ENCODE measurements at places on chromosomes 12 and 14. TPM values are rescaled to one million over a fixed set of nuclear protein-coding genes. Genes with fewer than 3 reads are reported as not detected.

BCL11B gene
- 0.20 TPM for total RNA-seq

SDSL gene
- total RNA-seq, result 28.4 TPM

LARP4 gene
- total RNA-seq, result 46.8 TPM

AKAP6 gene
- 0.51 TPM for total RNA-seq

PLEKHG7 gene
- total RNA-seq, result 0.06 TPM

GPRC5D gene
- total RNA-seq, result not detected

SLC4A8 gene
- 1.2 TPM for total RNA-seq

KRT86 gene
- 42.7 TPM for total RNA-seq

SLC6A12 gene
- total RNA-seq, result 0.51 TPM

DPF3 gene
- total RNA-seq, result 0.22 TPM

WNT5B gene
- 2.2 TPM for total RNA-seq

GPR84 gene
- not detected for total RNA-seq

TRIM9 gene
- total RNA-seq, result 10.5 TPM

PIWIL1 gene
- total RNA-seq, result 0.03 TPM

LTB4R gene
- 7.0 TPM for total RNA-seq

C12orf56 gene
- 0.03 TPM for total RNA-seq

ADSS1 gene
- 5.6 TPM for total RNA-seq

CD163L1 gene
- total RNA-seq, result 0.28 TPM

RAD51AP1 gene
- 16.1 TPM for total RNA-seq

HDAC7 gene
- total RNA-seq, result 56.3 TPM

TEX52 gene
- not detected for total RNA-seq

TMEM121 gene
- total RNA-seq, result 6.9 TPM

IFNG gene
- not detected for total RNA-seq

NPFF gene
- total RNA-seq, result not detected

SLC5A8 gene
- not detected for total RNA-seq

NCKAP5L gene
- 7.3 TPM for total RNA-seq

LAG3 gene
- 1.6 TPM for total RNA-seq

STYK1 gene
- total RNA-seq, result 0.28 TPM

OR6C76 gene
- not detected for total RNA-seq

DGKA gene
- 14.3 TPM for total RNA-seq

ADCY6 gene
- total RNA-seq, result 16.4 TPM

TC2N gene
- 0.54 TPM for total RNA-seq

GPR162 gene
- total RNA-seq, result 0.27 TPM

Measured in A549 treated with CORT108297 at 1 μM for 4 hours (cell line).